ENCODE measurements at places on chromosomes 11 and 22.

GRCh38 chr22:41969110-41969646 is at the start of gene SEPTIN3:
Gene SEPTIN3 (plus strand): TSS chr22:41969443. CDS start chr22:41971493, 2,050 bp downstream.
- DNase-seq, result no peak

GRCh38 chr11:22510741-22511140 is 114.9 kb downstream of the FANCF start:
- DNase-seq, result no peak

- DNase-seq, result no peak
These were observed 30.4 kb downstream of the MB start for GRCh38 chr22:35586771-35587170.

DNA sequence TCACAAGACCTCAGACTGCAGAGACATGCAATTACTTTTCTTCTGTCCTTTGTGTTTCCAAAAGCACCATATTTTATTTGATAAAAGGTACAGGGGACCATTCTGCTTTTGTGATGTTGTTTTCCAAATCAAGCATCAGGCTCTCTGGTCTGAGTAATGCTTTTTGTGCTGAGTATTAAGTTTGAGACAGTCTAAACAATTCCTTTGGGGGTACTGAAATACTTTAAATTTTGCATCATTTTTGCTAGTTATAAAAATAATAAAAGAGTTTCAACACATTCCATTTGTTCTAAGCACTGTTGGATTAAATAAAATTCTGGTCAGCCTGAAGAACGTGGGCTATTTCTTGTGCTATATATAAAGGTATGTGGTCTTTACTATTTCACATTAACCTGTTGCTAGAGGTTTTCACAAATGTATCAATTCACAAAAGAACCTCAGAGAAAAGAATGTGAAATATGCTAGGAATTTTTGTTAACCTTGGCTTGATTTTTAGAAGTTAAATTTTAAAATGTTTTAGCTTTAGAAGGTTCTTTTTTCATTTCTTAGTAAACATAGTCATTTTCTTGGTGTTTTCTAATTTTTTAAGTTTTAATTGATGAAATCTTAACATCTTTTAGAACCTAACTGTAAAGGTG is 61.6 kb downstream of the C22orf31 start:
- no peak for DNase-seq

DNA sequence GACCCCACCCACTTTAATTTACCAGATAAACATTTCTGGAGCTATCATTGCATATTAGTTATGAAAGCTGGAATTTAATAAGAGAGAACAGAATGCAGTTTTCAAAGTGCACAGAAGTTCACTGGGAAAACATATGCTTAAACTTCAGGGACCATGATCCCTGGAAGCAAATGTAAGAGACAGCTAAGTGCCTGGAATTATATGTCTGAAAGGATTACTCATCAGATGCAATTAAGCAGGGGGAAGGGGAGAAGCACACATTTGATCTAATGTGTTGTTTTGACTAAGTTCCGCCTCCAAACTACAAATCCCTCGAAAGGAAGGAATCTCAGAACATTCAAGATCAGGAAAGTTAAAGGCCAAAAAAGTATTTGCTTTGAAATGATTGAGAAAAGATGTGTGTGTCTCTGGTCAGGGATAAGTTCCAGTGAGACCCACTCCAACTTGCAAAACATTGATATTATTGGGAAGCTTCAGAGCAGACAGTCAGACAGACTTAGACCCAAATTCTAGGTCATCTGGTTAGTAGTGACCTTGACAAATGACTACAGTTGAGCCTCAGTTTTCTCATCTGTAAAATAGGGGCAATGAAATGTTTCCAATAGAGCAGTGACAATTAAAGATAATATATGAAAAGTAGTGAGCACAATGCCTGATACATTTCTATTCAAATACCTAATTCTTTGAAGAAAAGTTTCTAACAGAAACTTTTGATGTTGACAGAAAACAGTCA is 147.6 kb downstream of the ME3 start:
- DNase-seq, result no peak

DNA sequence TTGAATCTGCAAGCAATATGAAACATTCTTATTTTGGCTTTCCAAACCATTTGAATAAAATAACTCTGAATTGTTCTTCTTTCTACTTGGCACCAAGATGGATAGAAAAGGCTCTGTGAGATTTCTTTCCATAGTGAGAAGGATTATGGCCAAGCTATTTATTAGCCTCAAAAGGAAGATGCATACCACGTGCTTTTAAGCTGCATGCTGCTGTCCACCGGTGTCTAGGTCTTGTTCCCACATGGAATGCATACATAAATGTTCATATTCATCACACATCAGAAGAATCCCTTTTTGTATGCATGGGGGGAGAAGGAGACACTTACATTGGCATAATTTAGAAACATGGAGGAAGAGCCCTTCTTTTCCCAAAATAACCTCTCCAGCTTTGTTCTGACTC is 273.4 kb downstream of the FAM76B start:
- no peak for DNase-seq

GRCh38 chr11:67309661-67310061 is 6.3 kb downstream of the SSH3 start:
- DNase-seq, result no peak

DNA sequence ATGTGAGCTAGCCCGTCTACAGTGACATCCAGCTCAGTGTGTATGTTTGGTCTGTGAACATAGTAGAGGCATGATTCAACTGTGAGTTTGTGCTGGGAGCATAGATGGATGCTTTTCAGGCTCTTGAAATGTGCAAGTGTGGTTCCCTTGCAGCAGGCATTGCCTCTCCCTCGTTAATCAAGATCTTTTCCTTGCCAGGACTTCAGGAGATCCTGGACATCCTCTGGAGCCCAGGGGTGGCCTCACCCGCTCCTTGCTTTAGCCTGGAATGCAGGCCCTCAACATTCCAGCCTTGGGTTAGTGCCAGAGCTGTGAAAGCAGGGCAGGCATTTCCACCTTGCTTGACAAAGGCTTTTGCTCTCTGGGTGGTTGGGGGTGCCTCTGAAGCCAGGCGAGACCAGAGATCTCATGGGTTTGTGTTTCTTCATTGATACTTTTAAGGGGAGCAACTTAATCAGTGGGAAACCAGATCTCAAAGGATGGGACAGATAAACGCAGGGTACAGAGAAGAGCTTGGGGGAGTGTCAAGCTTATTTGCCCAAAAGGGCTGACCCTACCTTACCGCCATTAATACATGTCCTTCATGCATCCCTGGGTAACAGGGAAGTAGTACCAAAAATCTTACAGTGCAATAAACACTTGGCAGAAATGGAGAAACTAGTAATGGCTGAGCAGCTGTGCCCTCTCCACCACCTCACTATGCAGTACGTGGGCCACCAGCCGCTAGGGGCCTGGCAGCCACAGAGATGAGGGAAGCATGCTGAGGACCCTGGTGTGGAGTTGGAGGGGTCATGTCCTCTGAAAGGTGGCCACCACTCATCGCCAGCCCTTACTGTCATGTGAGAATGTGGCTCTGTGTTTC is 72.1 kb downstream of the PTPRJ start:
- no peak for DNase-seq

DNA sequence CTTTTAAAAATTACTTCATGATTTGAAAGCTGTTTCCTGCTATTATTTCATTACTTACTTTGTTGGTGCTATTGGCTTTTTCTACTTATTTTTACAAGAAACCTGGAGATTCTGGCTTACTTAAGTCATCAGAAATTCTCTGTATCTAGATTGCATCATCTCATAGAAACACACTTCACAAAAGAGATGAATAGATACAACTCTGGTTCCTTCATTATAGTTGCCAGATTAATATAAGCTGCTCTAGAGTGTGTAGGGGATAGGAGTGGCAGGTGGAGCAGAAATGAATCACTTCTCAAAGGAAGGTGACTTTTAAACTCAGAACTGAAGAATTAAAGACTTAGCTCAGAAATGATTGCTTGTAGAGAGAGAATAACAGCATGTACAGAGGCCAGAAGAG is 20.0 kb downstream of the CYP2R1 start:
- no peak for DNase-seq

DNA sequence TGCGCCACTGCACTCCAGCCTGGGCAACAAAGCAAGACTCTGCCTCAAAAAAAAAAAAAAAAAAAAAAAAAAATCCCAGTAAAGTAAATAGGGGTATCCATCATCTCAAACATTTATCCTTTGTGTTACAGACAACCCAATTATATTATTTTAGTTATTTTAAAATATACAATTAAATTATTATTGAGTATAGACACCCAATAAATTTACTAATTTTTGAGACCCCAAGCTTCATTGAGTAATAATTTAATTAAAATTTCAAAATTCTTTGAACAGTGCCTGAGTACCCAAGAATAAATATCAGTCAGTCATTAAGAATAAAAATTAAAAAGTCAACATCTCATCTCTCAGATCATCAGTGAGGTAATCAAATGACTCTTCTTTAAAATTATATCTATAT is at the start of gene OR52N4:
Gene OR52N4 (plus strand): TSS at position 301 of the 400 bp plus-strand sequence. CDS start 498 bp downstream, outside the sequence.
- no peak for DNase-seq
